ENCODE measurements at places on chromosomes 1 and 21.

- DNase-seq: no peak
These were observed 613.8 kb downstream of the KIF26B start for GRCh38 chr1:245768596-245768995.

DNA sequence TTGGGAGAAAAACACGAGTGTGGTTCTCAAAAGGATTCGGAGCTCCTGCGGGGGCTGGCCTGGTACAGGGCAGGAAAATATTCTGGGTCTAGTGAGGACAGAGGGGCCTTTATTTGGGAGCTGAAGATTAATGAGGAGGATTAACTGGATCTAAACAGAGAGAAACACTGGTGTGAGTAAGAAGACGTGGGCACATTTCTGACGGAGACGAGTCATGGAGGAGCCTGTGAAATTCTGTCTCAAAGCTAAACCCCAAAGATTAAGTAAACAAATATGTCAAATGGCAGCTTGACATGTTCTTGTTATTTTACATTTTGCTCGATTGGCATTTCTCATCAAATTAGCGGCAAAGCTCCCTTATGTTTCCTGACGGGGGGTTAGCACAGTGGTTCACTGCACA lies 12.8 kb downstream of the PROK1 start:
- DNase-seq: no peak

- no peak for DNase-seq
These were observed 750 bp downstream of the SYNJ1 start for GRCh38 chr21:32726839-32727686.

- DNase-seq: no peak
These were observed 67.4 kb upstream of the TRAPPC10 start for GRCh38 chr21:43944757-43945156.

DNA sequence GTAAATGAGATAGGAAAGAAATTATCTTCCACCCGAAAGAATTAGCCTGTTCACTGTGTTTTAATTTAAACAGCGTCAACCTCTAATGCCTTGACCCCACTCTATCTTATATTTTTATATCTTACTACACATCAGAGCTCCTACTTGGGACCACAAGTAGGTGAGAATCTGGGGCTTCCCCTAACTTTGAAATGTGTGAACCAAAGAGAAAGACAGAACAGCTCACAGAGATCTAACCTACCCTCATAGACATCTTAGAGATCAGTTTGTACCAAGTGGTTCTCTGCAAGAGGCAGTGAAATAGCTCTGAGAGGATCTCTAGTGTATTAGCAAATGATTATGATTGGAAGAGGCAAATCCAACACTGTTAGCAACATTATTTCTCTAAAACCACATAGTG lies 31.0 kb upstream of the IFI16 start:
- no peak for DNase-seq

DNA sequence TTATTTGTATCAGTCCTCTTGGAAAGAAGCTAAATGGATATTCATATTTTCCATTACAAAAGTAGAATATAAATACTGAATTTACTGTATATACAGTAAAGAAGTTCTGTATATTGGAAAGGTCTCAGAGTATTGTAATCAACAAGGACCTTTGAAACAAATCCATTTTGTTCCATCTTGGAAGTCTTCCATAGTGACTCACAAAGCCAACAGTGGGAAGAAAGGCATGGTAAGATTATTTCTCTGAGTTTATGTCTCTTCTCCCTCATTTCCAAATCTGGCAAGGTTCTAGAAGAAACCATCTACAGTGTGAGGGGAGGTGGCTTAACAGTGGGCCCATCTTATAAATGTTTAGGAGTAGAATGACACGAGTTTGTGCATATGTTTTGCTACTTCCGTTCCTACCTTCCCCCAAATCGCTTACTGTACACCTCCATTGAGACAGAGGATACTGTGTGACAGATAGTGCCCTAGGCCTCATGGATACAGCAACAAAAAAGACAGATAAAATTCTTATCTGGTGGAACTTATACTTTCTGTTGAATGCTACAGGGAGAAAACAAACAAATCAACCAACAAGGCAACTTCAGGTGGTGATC lies 22.1 kb upstream of the SSX2IP start:
- no peak for DNase-seq

GRCh38 chr1:220335668-220336067 lies 63.4 kb upstream of the RAB3GAP2 start:
- DNase-seq: no peak

All from activated CD4-positive, CD25-positive, alpha-beta regulatory T cell treated with anti-CD3 and anti-CD28 coated beads, Interleukin-2, amount 50 U/mL, for 72 hours (primary cell).